Tibial artery (tissue), 4 donors: ENCODE measurements at places on chromosomes 6 and 20.

DNA sequence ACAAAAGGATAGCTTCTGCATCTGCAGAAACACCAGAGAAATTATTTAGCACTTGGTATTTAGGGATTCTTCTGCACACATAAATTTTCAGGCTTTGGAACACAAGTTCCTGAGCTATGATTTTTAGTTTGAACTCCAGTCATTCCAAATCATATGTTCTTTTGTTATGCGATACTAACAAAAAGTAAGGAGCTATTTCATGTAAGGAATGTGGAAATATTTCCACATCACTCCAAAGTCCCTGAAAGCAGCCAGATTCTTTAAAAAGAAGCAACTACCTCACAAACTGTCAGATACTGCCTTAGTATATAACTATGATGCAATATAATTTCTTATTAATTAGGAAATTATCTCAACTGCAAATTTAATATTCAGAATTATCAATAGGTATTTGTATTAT, 106.9 kb downstream of the RNGTT start:
- no peaks in the 10 kb centered on the region for H3K27me3 ChIP-seq
- no peak overlapping the region for H3K4me3 ChIP-seq
- no peak for DNase-seq
- no peak overlapping the region for H3K27ac ChIP-seq

GRCh38 chr6:134607411-134607810, 289.5 kb upstream of the SGK1 start:
- no peak for DNase-seq
- H3K36me3 ChIP-seq, result no peaks in the 10 kb centered on the region
- no peak overlapping the region for H3K27ac ChIP-seq
- no peaks in the 10 kb centered on the region for H3K27me3 ChIP-seq

- no peak overlapping the region for H3K4me3 ChIP-seq
- H3K4me1 ChIP-seq, result no peaks in the 10 kb centered on the region
- no peak overlapping the region for H3K27ac ChIP-seq
- H3K36me3 ChIP-seq, result no peaks in the 10 kb centered on the region
- DNase-seq, result no peak
Measured at GRCh38 chr20:62785393-62785792, 10.9 kb upstream of the MRGBP start.

- no peak overlapping the region for H3K4me3 ChIP-seq
- no peak overlapping the region for H3K27ac ChIP-seq
- no peaks in the 10 kb centered on the region for H3K27me3 ChIP-seq
- H3K36me3 ChIP-seq, result no peaks in the 10 kb centered on the region
- H3K4me1 ChIP-seq, result no peaks in the 10 kb centered on the region
Measured at GRCh38 chr6:124903797-124904196, 58.4 kb upstream of the RNF217 start.
